Activated CD8-positive, alpha-beta memory T cell treated with anti-CD3 and anti-CD28 coated beads for 48 hours (primary cell): ENCODE measurements at places on chromosomes 2 and 18.

DNA sequence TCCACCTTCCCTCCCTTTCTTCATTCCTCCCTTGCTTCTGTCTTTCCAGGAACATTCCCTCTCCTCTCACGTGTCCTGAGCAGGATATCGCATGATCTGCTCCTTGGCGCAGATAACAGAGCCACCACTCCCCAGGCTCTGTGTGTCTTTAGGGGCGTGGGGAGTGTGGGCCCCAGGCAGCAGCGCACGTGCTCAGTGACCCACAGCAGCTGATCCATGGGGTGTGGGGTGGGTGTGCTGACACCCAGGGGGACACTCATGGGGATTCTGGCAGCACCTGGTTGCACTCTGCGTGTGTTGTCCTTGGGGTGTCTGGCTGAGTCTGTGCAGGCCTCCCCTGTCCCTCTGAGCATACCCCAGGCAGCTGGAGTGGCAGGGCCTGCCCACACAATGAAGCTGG, 9.9 kb upstream of the FOSL2 start:
- DNase-seq: no peak

DNA sequence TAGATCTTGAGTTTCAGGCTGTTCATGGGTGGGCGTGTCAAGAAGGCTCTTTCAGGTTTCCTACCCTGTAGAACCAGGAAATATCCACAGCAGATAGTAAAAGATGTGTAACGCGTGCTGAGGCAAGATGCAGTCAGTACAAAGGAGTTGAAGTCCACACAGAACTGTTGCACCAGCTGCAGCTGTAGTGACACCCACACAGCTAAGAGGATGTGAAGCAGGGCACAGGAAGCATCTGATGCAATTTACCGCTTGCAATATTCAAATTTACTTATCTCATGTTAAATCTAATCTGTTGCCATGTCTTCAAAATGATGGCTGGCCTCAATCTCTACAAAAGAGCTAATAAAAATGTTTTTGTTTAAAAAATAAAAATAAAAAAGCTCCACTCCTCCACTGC, 132.8 kb downstream of the ARHGAP15 start:
- no peak for DNase-seq

DNA sequence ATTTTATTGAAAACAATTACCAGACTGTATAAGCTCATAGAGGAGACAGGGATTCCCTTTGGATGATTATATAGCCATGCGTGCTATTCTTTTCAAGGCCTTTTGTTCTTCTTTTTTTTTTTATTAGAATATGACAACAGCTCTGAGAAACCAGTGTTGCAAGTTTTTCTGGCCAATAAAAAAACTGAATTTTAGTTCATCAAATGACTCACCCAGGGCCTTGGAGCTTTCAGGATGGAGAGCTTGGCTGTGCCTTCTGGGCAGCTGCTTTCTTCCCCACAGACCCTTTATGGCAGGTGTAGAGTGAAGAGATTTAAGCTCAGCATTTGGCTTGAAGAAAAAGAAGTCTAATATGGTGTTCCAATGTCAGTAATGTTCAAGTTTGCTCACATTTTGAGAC, 497.9 kb upstream of the FANCL start:
- DNase-seq: no peak

DNA sequence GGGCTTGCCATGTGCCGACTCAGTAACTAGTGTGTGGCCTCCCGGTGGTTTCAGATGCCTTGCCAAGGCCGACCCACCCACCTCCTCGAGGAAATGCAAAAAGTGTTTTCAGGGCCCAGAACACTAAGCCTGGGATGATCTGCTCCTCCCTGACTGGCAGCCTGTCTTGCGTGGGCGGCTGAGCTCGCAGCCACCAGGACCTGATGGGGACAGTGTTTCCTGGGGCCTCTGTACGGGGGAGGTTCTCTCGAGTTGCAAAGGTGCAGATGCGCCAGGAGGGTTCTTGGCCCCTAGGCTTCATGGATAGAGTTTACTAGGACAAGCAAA, 85.2 kb downstream of the GLI2 start:
- no peak for DNase-seq

DNA sequence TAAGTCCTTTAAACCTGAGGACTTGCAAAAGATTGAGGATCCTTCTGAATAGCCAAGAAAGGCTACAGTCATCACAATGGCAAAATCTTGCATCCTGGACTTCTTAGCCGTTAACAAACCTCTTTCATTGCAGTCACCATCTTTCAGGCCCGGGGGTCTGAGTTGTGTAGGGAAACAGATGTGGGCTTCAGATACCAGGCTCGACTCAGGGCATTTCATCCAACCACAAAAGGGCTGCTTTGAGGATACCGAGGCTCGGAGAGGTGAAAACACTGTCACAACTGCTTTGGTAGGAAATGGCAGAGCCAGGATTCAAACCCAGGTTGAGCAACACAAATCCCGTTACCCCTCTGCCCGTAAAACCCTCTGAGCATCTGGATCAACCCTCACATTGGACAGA, 147.4 kb downstream of the TFCP2L1 start:
- no peak for DNase-seq

- DNase-seq: no peak
These were observed 1257.0 kb upstream of the GYPC start for GRCh38 chr2:125398738-125399524.

GRCh38 chr2:45813003-45813941, 161.8 kb downstream of the PRKCE start:
- no peak for DNase-seq

- DNase-seq: no peak
These were observed 108.0 kb downstream of the ITGB1BP1 start for GRCh38 chr2:9315280-9315847.

- no peak for DNase-seq
These were observed 33.7 kb downstream of the CTIF start for GRCh38 chr18:48572402-48573126.

DNA sequence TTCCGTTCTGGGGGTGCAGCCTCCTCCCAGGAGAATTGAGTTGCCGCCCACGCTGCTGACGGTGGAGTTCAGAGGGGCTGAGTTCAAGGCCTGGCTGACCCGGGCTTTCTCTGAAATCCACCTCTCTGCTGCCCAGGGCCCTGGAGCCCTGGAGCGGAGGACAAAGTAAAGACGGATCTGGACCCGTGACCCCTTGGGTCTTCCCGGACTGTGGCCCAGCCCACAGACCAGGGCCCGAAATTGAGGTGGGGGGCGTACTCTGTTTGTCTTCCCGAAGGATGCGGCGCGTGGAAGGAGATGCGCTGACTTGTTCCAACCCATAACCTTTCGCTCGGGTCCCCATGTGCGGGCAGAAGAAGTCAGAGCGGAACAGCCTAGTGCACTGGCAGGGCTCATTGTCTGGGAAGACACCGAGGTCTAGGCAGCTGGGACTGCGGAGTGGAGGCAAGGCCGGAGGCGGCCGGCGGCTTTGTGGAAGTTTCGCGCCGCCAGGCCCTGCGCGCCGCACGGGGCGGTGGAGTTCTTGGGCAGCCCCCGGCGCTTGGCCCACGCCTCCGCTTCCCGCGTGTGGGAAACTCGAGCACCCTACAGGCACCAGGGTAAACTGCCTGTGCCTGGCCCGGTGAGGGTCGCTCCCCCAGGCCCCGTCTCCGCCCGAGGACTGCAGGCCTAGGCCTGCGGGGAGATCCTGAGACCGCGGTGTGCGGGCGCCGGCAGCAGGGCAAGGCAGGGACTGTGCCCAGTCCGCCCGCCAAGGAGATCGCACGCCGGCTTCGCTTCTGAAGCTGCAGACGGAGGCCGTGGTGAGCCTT, 9.8 kb downstream of the POU3F3 start:
- DNase-seq: no peak

- DNase-seq: no peak
These were observed 110.9 kb downstream of the FTCDNL1 start for GRCh38 chr2:199740111-199740428.

DNA sequence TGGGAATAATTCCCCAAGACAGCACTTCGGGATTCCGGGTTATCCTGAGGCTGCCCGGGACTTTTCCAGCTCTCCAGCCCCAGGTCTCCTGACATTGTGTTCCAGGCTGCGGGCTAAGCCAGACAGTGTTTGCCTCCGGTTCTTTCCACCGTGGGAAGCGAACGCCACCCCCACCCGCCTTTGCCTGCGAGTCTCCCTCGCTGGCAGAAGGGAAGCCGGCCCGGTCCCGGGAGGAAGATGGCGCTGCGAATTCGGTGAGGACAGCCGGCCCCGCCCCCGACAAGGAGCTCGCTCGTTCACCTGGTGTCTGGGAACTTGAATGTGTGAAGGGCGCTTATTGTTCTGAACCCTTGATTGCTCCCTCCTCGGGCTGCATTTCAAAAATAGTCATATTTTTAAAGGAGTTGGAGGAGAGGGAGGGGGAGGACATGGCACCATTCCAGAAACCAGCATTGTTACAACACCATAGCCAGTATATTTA, 2.9 kb downstream of the LRATD1 start:
- DNase-seq: no peak

DNA sequence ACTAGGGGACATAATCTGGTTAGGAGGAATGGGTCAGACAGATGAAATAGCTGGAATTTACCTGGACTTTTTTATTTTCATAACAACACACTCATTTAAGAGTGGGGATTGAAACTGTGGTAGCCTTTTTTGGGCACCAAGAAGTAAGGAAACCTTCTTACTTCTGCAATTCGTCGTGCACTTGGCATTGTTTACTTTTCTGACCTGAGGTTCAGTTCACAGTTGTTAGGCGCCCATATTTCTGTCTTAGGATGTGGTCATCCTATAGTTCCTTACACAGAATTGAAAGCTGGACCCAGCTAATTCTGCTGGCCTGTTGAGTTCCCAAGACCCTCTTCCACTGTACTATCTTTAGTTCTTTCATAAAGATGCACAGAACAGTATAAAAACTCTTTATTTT, 72.9 kb downstream of the TMX3 start:
- no peak for DNase-seq

DNA sequence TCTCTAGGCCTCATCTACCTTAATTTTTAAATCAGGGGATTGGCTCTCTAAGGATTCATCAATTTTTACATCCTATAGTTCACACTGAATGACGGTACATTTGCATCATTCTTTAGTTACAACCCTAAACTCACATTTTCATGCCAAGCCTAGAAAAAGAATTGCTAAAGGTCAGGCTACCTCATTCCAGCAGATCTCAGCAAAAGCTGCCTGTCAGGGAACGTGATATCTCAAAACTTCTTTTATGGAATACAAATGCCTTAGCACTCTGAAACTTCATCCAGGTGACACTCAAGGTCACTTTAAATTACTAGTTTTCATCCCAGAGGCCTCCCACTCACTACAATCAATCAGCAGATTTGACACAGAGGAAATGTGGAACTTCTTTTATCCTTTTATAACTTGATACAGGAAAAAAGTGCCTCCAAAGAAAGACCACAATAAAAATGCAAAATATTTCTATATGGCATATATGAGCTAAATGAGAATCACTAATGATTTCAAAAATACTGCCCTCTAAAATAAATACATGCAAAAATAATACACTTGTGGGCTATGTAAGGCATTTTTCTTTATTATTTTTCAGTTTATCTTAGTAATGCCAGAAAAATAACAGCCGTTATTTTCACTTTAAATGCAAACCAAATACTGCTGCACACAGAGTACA, 91.5 kb downstream of the ARHGEF33 start:
- no peak for DNase-seq

DNA sequence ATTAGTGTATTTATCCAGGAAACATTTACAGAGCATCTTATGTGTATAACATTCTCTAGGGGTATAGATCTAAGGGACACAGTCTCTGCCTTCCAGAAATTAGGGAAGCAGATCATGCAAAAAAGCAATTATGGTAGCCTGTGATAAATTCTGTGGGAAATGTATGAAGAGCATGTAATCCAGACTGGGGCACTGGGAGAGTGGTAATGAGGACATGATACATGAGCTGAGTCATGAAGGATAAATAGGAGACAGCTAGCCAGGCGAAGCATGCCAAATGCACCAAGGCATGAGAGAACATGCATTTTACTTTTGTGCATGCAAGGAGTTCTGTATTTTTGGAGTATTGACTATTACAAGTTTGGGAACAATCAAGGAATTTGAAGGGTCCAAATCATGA, 8.9 kb upstream of the RPRM start:
- DNase-seq: no peak

- no peak for DNase-seq
These were observed 633.1 kb downstream of the ARHGAP15 start for GRCh38 chr2:143762176-143762928.

GRCh38 chr2:213848631-213849030, 562.2 kb upstream of the VWC2L start:
- DNase-seq: no peak

- DNase-seq: no peak
These were observed 57.3 kb downstream of the CCDC195 start for GRCh38 chr2:224658780-224659405.

DNA sequence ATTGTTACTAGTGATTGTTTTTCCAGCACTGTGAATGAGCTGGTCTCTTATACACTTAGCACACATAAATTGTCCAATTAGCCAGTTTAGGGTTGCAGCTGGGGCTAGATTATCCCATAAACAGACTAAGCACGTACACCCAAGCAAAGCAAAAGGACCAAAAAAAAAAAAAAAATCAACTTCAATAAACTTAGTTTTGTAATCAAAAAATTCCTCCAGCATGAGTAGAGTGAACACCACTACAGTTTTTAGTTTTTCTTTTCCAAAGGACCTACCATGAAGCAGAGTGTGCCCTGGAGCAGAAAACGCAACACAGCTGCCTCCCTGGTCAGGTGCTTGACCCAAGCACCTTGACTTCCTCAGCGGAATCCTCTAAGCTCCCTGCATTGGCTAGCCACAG, 249.4 kb upstream of the SLC14A2 start:
- DNase-seq: no peak

DNA sequence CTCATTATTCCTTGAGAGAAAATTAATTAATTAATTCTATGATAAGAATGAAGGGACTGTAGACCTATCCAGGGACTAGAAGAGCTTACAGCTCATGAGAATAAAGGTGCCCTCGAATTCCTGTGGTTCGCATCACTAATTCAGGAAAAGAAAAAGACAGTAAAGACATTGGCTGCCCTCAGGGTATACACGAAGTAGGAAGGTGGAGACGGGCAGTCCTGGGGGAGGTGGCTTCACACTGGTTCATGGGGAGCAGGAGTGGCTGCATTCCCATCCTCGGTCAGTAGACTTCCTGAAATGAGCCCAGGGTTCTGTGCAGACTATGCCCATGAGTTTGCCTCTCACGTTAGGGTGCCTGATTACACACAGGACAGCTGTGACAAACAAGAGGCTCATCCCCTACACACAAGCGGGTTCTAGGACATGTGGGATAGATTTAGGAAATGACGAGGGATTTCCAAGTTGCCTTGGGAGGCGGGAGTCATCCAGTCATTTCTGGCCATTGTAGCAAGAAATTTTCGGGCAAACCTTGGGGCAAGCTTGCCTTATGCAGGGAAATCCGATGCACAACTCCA, 282.2 kb downstream of the CYP26B1 start:
- no peak for DNase-seq
